Urothelium cell line (cell line): ENCODE measurements at places on chromosomes 1 and 21.

DNA sequence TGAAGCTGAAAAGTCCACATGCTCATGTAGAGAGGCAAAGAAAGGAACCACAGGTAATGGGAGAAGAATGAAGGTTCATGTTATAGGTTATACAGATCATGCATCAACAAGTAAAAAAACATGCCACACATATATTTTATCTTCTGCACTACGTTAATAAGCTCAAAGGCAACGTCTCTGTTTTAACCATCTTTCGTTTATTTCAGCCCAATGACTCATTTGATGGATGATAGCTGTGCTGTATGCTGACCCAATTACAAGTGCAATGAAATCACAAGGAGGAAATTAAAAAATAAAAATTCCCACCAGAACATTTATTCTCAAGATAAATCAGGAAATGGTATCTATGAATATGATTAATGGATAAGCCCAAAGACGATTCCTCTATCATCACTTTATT is 24.6 kb downstream of the XCL1 start:
- no peak for DNase-seq

- no peak for DNase-seq
Measured at GRCh38 chr1:161505686-161506085, 429 bp downstream of the FCGR2A start.

DNA sequence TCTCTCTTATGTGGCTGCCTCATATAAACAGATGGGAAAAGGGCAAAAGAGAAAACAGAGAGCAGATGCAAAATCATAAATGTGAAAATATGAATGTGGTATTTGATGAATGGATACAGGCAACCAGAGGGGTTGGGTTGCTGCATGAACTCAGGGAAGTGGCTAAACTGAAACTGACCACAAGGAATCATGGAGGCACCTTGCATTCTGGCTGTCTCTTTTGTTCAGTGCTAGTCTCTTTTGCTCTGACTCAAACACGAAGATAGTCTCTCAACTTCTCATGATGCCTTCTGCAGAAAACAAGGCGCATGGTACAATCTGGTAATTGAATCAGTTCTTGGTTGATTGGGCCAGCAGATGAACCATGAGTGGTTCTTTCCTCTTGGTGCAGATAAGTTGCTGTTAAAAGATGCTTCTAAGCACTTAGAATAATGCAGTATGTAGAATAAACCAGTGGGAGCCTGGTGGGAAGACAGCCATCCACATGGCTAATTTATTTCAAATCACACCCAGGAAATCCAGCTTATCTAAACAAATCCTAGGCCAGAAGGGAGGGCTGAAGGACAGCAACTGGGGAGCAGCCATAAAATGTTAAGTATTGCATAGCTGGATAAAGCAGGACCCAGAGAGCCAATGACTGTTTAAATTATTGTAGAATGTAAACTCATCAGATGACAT is 64.2 kb downstream of the HLX start:
- DNase-seq, result no peak

DNA sequence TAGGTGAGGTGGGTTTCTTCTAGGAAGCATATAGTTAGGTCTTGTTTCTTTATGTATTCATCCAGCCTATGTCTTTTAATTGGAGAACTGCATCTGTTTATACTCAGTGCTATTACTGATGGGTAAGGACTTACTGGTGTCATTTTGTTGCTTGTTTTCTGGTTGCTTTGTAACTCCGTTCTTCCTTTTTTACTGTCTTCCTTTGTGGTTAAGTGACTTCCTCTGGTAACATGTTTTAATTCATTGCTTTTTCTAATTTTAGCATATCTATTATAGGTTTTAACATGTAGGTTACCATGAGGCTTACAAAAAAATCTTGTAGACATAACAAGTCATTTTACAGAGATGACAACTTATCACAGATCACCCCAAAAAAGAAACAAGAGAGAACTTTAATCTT is 160.8 kb downstream of the VAV3 start:
- DNase-seq, result no peak

GRCh38 chr1:53987880-53988279 is 30.1 kb downstream of the LDLRAD1 start:
- DNase-seq, result no peak

DNA sequence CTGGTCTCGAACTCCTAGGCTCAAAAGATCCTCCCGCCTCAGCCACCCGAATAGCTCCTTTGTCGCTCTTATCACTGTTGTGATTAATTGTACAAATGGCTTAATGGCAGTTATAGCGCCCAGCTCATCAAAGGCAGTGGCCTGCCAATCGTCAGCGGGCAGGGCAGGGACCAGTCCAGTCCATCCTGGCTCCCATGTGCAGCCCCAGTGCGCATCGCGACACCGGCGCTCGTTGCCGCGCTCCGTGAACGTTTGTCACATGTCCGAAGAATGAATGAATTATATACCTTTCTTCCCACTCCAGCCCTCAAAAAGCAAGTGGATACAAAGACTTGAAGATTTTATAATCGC is 18.4 kb downstream of the MTX1 start:
- peak; percentile 56 for DNase-seq

GRCh38 chr1:33841494-33841893 is 22.4 kb upstream of the HMGB4 start:
- DNase-seq, result no peak

DNA sequence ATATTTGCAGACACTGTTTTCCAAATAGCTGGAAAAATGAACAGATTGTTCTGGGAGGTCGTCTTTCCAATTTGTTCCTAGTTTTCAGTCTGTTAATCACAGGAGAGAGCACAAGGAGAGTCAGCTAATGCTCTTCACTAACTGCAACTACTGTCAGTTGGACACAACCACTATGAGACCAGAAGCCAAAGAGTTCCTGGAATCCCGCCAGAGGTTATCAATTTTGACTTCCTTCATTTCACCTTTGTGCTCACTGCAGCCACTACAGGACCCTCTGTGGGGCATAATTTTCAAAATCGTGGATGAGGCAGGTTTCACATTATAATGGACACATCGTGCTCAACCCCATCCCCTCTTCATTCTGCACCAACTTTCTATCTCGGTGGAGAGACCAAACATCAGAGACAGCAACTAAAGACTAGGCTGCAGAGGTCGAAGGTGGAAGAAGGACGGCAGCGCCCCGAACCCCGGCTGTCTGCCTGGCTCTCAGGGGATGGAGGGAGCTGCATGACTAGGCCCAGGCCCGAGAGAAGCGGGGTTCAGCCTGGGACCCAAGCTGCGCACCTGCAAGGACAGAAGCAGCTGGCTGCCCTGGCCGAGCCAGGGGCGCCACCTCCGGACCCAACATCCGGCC is 602 bp downstream of the KIAA0319L start:
- no peak for DNase-seq

DNA sequence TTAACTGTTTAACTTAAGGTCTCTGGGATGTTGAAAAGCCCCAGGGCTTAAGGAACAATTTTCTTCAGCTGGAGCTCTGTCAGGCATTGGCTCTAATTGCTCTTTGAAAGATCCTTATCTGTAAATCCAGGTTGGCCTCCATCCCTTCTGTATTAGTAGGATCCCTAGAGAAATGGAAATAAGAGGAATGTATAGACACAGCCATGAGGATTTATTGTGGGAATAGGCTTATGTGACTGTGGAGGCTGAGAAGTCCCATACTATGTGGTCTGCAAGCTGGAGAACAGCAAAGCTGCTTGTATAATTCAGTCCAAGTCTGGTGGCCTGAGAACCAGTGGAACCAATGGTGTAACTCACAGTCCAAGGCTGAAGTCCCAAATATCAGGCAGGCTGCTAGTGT is 47.6 kb upstream of the VAV3 start:
- no peak for DNase-seq

GRCh38 chr1:109712321-109712864 is 342 bp downstream of the GSTM5 start:
- no peak for DNase-seq

- DNase-seq, result no peak
Measured at GRCh38 chr1:227576189-227576588, 12.8 kb downstream of the ZNF678 start.

DNA sequence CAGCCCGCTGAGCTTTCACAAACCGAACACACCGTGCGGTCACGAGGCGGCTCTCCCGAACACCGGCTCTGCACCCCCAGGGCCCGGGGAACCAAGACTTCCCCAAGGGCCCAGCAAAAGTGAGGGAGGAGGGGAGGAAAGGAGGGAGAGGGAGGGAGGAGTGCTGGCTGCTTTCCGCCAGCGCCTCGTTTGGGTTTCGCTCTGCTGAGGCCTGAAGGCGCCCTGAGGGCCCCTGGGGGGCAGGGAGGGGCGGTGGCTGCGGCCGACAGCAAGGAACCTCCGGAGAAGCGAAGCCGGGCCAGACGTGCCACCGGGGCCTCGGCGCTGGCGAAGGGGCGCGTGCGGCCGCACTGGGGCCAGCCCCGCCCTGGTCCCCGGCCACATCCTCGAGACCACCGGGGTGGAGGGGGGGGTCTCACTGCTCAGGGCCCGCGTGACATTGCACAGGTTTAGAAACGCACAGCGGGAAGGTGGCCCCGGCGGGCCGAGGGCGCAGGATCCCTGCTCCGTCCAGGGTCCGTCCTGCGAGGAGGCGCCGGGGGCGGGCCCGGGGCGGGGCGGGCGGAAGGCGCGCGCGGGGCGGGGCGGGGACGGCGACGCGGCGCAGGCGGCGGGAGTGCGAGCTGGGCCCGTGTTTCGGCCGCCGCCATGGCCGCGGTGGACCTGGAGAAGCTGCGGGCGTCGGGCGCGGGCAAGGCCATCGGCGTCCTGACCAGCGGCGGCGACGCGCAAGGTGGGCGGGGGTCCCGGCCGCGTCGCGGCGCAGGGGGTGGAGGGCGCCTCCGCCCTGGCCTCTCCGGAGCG is at the start of gene PFKL:
TSS of gene PFKL (plus strand) at position 596 of the 804 bp plus-strand sequence. CDS start at position 649, 53 bp downstream.
- peak; percentile 87 for DNase-seq

- DNase-seq, result no peak
Measured at GRCh38 chr1:65344171-65344814, 35.0 kb downstream of the DNAJC6 start.

DNA sequence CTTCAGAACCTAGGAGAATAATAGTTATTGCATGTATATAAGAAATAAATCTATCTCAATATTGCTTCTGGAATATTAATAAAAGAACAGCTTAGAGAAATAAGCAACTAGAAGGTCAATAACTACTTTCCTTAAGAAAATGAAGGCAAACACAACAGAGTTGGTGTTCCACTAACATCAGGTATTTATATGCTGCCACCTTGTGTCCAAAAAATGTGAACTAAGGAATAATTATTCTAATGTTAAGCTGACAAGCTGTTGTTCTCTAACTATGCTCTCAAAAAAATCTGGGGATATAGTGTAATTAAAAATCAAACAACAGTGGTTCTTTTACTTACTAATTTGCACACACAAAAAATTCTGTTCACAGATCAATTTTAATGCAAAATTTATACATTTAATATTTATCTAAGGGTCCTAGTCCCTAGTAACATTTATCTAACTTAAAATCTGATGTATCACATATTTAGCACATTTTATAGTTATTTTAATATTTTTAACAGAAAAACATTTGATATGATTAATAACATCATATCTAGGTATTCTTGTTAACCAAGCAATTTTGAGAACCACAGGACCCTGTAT is 39.6 kb downstream of the UCHL5 start:
- peak; percentile 0 for DNase-seq

GRCh38 chr1:31380181-31380580 is 7.3 kb upstream of the FABP3 start:
- DNase-seq, result no peak

DNA sequence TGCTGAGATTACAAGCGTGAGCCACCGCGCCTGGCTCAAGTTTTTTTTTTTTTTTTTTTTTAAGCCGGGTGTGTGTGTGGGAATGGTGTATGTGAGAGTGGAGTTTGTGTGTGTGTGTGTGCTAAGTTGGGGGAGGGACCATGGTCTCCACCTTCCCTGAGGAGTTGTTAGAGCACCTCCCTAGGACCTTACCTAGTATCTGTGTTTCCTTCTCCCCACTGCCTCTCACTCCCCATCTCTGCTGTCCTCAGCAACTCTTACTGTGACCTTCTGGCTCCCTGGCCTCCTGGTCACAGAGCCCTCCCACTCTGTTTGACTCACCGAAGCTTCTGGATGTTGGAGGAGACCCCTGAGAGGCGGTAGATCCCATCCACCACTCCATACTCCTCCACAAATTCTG is 10.4 kb downstream of the ARHGAP30 start:
- no peak for DNase-seq

DNA sequence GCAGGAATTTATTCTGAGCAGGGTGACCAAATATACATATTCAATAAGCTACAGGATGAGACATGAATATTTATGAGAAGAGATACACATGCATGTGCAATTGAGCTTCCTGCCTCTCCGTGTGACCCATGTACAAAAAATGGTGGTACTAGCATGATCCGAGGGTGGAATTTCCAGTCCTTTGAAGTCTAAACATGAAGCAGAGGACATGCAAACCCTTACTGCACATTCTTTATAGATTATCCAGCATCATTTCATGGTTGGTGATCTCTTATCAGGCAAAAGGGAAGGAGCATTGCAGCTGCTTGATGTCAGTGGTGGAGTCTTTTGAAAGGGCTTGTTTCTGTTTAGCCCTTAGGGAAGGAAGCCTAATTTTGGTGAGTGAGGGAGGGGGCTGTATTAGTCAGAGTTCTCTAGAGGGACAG is 448.6 kb downstream of the SETD4 start:
- DNase-seq, result no peak

- DNase-seq, result no peak
Measured at GRCh38 chr21:26282058-26282457, 111.5 kb upstream of the APP start.

DNA sequence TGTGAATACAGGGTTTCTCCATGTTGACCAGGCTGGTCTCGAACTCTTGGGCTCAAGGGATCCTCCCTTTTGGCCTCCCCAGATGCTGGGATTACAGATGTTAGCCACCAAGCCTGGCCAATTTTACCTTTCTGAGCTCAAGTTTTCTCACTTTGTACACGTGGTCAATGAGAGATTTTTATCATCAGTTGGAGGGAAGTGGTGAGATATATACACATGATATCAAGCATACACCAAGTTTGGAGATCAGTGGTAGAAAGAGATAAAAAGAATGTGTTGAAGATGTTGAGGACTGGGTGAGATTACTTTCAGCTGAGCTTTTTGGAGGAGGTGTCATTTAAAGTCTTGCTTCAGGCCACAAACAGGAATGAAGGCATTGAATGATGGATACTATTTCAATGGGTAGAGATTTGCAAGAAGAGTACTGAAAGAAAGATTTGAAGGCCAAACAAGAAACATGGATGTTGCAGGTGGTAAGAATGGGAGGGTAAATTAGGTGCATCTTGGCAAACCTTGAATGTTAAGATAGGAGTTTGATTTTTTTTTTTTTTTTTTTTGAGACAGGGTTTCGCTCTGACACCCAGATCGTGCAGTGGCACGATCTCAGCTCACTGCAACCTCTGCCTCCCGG is 3.0 kb upstream of the SESN2 start:
- no peak for DNase-seq

DNA sequence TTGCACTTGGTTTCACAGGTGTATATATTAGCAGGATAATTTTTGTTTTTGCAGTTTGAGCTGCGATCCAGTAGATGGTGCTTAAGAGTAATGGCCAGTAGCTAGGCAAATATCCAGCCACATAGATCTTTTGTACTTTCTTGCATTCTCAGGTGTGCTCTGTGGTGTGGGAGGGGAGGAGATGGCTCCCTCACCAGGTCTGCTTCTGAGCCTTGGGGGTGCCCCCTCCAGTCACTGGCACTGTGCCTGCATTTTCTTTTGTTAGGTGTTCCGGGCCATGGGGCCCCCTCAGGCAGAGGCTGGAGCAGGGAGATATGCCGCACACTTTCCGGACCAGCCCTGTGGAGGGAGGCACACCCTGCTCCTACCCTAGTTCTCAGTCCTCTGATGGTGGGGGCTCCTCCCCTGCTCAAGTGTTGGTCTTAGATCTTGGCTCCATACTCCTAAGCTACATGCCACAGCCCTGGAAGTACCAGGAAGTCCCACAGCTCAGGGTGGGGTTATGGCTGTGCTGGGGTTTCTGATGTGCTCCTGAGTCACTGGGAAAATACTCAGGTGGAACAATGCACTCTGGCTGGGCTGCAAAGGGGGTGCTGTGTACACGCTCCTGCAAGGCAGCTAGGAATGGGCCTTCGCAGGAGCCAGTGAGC is 197.6 kb upstream of the DMRTA2 start:
- peak; percentile 60 for DNase-seq
